Mucosa of descending colon (tissue), 3 donors: ENCODE measurements at places on chromosomes 3 and 15. TPM values are rescaled to one million over a fixed set of nuclear protein-coding genes. Genes with fewer than 3 reads are reported as not detected.

ITIH1 gene
- total RNA-seq: not detected

ZNF80 gene
- total RNA-seq: not detected

MKRN2OS gene
- 8.2 TPM for total RNA-seq

GOLGA6L7 gene
- total RNA-seq: not detected

MB21D2 gene
- total RNA-seq: 2.7 TPM

ZBBX gene
- total RNA-seq: not detected

PYGO1 gene
- 1.0 TPM for total RNA-seq

ALDH1A3 gene
- total RNA-seq: 18.0 TPM

TPRG1 gene
- 3.2 TPM for total RNA-seq

IGF2BP2 gene
- total RNA-seq: 42.1 TPM

DNA sequence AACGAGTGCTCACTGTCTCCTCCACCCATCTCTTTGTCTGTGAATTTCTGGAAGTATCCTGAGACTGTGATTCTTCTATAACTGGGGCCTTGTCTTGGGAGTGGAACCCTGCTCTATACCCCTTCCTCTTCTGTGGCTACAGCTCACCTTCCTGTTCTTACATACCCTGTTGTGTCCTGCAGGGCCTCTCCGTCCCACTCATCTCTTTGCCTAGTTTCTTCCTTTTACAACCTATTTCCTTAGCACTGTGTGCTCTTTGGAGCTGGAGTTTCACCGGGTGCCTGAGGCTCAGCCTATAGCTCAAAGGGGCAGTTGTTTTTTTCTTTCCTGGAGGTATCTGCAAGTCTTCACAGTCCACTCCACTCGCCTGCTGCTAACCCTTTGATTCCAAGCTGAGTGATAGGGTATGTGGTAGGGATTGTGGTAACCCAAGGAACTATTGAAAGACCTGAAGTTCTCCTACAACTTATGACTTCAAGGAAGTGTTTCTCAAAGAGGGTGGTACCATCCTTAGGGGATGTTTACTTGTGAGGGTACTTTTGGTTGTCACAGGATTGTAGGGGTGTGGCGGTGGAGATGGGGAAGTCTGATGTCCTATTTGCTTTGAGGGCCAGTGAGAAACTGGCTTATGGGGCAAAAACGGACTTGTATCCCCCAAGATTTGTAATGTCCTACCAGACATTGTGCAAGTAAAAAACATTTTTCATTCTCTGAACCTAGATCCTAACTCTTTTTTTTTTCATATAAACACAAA lies 66.6 kb upstream of the ARL8B start:
- no peak for DNase-seq

- DNase-seq: no peak
These were observed 24.6 kb upstream of the DUT start for GRCh38 chr15:48306639-48307038.

DNA sequence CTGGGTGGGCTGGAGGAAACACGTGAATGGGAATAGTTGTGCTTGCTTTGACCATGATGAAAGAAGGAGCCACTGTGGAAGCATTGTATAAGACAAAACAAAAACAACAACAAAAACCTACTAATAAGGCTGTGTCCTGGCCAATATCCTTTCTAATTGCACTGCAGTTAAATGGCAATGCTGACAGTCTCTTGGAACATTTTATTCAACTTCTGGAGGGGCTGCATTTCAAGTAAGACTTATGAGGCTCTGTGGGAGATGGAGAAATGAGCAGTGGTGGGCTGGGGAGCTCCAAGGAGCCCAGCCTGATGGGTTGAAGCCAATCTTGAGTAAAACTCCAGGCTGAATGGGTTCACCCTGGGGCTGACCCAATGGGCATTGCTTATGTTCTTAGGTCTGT lies 99.8 kb upstream of the ROPN1 start:
- DNase-seq: no peak

- DNase-seq: no peak
These were observed 95.5 kb downstream of the TFDP2 start for GRCh38 chr3:142053835-142054234.

DNA sequence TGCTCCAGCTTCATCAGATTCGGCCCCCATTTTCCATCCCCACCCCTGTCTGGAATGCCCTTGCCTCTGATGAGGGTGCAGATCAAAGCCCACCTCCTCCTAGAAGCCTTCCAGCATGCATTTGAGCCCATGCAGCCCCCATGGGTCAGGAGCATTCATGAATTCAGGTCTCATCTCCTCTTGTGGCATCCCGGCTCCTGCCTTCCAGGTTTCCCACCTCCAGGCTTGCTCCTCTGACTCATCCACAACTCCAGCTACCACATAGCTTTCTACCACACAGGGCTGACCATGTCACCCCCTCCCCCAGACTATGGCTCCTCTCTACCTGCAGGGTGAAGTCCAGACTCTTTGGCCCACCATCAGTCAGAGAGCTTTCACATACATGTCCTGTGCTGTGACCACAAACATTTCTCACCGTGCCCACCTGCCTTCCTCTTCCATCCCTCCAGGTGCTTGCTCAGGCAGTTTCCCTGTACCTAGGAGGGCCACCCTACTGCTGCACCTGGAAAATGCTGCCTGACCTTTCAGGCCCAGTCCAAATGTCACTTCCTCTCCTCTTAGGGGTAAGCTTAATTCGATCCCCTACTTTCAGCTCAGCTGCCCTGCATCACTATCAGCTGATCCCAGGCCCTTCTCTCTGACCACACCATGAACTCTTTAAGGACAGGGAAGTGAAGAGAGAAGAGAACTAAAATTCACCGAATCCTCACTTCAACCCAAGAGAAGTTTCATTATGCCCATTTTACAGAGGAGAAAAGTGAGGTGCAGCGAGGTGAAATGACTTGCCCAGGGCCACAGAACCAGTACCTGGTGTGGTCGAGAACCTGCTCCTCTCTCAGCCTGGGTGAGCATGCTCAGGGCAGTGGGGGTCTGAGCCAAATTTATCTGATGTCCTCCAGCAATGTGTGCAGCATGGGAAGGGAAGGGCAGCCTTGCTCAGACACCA lies 13.7 kb upstream of the FGD5 start:
- no peak for DNase-seq

DNA sequence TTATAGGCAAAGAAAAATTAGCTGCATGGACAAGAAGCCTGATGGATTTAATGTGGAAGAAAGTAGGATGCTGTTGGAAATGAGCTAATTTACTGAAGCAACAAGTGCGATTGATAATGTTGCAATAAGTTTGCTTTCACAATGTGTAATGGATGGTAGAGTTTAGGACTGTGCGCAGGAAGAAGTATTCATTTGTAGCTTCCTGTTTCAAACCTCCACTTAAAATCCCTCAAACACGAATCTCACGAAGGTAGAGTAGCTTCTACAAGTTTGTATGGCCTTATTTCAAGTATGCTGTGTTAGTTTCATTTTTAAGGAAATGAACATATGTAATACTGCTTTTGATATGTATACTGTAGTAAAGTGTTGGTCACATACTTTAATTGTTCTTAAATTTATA lies 42.3 kb downstream of the KCNH8 start:
- DNase-seq: no peak

GRCh38 chr15:59364248-59364647 lies 8.4 kb downstream of the MYO1E start:
- no peak for DNase-seq

DNA sequence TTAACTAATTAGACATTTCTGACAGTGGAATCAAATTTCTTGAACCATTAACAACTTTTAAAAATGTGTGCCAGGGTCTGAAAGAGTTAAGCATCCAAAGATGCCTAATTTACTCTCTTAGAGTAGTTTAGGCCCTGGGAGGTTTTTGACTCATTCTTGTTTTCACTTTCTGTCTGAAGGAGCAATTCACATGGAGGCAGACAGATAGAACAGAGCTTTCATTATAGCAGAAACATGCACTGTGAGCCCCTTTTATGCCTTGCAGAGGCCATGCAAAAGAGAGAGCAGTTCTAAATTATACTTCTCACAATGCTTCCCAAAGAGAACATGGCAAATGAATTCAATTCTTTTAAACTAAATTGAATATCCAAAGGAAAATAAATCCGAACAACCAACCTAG lies 554.8 kb downstream of the MFSD1 start:
- DNase-seq: no peak

DNA sequence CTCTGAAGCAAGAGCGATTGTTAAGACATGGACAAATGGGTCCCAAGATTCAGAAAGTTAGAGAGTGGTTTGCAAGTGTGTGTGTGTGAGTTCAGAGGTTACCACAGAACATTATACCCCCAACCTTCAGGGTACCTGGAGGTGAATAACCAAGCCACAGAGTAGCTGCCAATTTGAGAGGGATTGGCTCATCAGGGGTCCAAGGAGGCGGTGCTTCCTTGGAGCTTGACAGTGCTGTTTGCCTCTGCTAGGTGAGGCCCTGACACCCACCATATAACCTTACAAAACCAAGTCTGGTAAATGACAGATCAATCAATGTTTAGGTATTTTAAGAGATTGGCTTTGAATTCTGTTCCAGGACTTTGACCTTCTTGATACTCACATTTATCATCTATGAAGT lies 35.7 kb downstream of the LRTM1 start:
- DNase-seq: no peak

GRCh38 chr3:188229177-188229576 lies 75.2 kb downstream of the LPP start:
- no peak for DNase-seq

GRCh38 chr3:171327441-171328174 lies 132.6 kb downstream of the TNIK start:
- DNase-seq: no peak

DNA sequence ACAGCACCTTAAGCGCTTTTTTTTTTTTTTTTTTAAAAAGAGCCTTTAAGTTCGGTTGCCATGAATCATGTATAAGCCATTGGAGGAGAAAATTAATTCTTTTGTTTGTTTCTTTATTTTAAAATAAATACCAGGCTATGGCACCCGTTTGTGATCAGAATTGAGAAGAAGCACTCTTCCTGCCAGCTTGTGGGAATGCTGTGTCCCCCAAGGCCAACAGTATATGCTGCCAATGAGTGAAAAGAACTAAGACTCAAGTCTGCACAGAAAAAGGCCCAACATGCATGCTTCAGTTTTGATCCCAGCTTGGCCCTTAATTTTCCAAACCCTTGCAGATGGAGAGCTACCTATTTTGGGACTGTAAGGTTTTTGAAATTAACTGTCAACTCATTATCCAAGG lies 90.5 kb downstream of the LRRC3B start:
- no peak for DNase-seq

DNA sequence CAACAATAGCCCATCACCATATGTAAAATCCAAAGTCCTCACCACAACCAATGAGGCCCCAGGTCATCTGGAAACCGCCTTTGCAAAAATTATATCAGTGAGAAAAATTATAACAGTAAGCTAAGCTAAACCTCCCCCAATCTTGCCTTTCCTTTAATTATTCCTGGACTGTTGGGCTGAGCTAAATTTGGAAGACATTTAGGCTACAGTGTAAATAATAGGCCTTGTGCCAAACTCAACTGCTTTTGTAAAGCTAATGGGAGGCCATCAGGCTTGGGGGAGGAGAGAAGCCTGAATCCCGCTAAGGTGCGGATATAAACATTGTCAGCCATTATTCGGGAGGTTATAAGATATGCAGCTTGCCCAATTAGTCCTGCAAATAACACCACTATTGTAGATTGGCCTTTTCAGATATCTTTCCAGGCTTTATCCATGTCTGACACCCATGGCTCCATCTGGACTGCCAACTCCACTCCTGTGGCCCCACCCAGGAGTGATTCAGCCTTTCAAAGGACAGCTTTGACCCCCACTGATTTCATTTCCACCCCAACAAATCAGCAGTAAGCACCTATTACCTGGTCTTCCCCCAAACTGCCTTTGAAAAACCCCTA lies 53.0 kb upstream of the CA12 start:
- no peak for DNase-seq

DNA sequence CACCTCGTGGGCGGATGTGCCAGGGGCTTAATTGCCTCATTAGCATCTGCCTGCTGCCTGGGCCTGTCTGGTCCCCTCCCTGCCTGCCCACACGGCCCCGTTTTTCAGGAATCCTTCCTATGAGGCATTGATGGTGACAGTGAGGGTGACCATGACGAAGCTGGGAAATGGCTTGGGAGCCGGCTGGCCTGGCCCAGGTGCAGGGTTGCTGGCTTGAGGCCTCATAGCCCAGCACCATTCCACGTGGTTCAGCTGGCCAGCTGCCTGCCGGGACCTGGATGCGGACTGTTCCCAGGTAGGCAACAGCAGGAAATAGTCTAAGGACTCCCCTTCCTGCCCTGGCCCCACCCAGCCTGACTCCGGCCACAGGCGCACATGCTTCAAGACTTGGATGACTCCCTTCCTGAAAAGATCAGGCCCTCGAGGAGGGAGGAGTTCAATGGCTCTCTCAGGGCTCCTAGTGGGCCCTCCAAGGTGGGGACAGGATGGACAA lies 8.9 kb upstream of the DUSP7 start:
- DNase-seq: peak; percentile 57

- no peak for DNase-seq
These were observed 4.5 kb upstream of the GJD2 start for GRCh38 chr15:34759347-34759746.

GRCh38 chr3:61015859-61016258 lies 235.4 kb downstream of the FHIT start:
- DNase-seq: no peak

DNA sequence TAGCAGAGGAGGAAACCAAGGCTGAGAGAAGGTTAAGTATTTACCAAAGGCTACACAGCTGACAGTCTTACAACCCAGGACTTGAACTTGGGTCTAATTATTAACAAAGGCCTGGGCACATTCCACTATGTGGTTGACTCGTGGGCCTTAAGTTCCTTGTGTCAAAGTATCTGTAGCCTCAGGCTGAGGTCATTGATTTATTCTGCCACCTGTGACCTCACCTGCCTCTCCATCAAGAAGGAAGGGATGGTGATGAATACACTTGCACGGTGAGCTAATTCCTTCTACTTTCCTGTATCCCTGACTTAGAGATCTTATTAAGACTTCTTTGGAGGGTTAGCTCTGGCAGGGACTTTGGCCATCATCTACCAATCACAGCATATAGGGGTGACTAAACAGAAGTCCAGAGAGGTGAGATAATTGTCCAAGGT lies 19.9 kb upstream of the LRRC58 start:
- no peak for DNase-seq

GRCh38 chr3:46368569-46368968 lies 2.2 kb upstream of the CCR5 start:
- peak; percentile 84 for DNase-seq

- no peak for DNase-seq
These were observed 31.3 kb upstream of the EBLN2 start for GRCh38 chr3:73030073-73030597.
